Iris pigment epithelial cell (primary cell): ENCODE measurements at places on chromosomes 7 and 10.

DNA sequence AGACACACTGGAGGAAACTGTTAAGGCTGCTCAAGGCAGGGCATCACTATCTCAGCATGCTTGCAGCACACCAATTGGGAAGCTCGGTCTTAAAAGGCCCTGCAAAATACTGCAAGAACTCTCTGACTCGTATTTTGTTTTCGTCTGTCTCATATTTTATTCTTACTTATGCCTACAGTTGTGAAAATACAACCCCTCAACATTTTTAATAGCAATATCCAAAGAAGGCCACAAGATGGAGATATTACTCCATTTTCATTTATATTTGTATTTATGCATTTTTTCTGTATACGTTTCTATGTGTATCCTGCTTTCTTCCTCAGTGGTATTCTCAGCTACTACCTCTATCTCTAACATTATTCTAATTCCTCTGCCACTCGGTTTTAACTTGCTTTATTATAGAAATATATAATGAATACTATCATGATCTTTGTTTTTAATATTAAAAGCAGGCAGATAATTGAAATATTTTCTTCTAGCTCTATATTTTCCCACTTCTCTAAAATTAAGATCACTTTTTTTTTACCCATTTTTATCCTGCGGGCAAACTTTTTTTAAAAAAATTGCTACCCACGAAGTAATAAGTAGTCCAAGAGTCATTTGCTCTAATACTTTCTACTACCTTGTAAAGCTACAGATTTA, 10.0 kb downstream of the DNAJC1 start:
- peak; percentile 31 for DNase-seq

DNA sequence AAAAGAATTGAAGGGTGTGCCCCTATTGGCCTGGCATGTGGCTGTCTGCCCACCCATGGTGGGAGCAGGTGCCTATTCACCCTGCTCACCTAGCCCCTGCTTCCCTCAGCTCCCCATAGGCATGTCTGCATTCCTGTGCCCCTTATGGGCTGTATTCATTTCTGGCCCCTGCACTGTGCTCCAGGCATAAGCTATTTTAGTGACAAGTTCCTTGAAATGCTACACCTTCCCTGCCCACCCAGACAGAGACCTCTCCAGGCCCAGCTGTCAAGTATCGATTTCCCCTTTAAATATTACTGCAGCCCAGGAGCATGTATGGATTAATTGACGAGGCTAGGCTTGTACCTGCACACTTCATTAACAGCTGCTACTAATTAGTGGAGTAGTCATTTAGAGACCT, 235.4 kb downstream of the RPS24 start:
- no peak for DNase-seq

- DNase-seq: no peak
Measured at GRCh38 chr7:110003827-110004226, 1087.1 kb upstream of the LRRN3 start.

DNA sequence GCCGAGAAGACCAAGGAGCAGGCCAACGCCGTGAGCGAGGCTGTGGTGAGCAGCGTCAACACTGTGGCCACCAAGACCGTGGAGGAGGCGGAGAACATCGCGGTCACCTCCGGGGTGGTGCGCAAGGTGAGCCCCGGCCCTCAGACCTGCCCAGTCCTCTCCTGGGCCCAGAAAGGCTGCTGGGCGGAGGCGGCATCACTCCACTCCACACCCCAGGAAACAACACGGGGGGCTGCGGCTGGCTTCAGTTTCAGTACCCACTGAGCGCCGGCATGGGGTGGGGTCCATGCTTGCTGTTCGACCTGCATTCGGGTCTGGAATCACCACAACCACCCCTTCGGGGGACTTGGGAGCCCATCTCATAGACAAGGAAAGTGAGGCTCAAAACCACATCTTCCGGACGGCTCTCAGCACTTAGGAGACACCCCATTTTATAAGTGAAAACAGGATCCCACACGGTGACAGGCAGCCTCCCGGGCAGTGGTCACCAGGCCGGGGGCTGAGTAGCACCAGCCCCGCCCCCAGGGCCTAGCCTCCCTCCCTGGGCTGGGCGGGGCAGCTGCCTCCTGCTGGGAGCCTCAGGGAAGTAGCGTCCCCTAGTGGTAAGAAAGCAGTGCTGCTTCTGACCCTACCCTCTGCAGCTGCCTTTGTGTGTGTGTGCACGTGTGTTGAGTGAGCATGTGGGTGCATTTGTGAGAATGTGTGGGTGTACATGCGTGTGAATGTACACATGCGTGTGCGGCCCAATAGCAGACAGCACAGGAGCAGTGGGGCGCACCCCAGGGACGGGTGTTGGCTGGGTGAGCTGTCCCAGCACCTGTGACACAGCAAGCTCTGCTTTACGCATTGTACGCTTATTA, 1.8 kb downstream of the SNCG start:
- DNase-seq: peak; percentile 78

DNA sequence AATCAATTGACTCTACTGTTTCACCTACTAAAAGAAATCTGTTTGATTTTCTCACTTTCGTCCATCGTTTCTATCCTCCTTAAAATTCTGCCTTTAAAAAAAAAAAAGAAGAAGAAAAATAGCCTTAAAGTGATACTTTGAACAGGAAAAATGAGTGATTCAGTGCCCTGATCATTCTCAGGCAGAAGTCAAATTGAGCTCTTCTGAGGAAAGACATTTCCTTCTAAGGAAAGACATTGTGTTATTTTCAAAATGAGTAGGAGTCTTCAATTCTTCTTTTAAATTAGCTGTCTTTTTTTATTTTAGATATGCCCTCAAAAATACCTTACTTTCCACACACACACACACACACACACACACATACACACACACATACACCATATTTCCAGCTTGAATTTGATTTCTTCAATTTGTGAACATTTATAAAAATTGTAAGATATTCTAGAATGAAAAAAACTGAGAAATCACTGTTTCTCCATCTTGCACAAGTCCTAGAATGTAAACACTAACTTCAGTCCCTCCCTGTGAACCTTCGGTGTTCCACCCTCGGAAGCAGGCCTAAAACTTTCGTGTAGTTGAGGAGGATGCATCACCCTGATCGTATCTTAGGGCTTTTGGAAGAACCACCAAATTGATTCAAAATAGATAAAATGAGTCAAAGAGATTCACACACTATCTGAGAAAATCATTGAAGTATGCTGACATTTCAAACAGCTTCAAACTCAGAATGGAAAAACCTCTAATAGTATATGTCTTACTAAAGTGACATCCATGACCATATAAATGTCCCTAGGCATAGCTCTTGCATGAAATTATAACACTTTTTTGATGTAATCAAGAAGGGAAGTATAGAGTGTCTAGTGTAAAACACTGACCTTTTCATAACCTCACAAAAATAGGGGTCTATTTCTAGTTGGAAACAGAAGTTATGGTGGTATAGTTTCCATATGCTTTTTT, 270.8 kb downstream of the GATA3 start:
- no peak for DNase-seq

- no peak for DNase-seq
Measured at GRCh38 chr10:51821745-51822144, 122.3 kb upstream of the CSTF2T start.

GRCh38 chr10:119806334-119807130, 66.1 kb downstream of the MCMBP start:
- DNase-seq: no peak

- DNase-seq: peak; percentile 88
Measured at GRCh38 chr10:91340613-91341362, 69.4 kb upstream of the HECTD2 start.

DNA sequence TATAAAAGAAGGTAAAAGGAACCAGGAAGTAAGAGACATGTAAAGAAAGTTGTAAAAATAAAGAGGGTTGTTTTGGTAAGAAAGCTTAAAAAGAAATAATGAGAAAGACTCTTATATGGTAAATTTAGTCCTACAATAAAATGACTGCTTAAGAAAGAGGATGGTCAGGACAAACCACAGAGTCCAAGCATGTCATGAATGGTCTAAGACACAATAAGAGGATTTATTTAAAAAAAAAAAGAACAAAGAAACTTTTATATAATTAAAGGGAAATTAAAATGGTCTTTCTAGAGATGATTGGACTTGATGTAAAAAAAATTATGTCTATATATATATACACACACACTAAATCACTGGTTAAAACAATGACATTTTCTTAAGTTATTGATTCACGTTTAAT, 18.2 kb downstream of the ATAD1 start:
- no peak for DNase-seq

- no peak for DNase-seq
Measured at GRCh38 chr7:126052229-126052628, 1122.6 kb upstream of the POT1 start.

- no peak for DNase-seq
Measured at GRCh38 chr10:102208311-102209035, 17.6 kb upstream of the ELOVL3 start.

GRCh38 chr7:6180344-6180725, 92.1 kb downstream of the CYTH3 start:
- no peak for DNase-seq

- DNase-seq: no peak
Measured at GRCh38 chr10:46312953-46313352, 26.2 kb downstream of the ANTXRL start.

- no peak for DNase-seq
Measured at GRCh38 chr10:31652038-31652437, 276.6 kb downstream of the ARHGAP12 start.

- peak; percentile 86 for DNase-seq
Measured at GRCh38 chr10:101489355-101489754, 98.7 kb downstream of the POLL start.

DNA sequence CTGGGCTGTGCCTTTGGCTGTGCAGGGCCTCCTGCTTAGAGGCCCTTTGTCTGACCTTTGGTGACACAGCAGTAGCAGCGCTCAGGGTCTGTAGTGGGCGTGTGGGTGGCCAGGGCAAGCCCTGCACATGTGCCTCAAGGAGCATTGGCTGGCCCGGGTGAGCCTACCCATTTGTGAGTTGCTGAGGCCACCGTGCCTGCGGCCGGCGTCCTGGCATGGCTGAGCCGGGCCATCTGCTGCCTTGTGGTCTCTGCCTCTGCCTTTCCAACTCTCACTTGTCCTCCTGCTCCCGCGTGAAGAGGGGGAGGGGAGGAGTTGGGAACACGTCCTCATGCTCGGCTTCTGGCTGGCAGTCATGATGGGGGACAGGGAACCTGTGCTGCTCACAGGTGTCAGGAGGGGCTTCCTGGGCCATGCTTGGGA, 9.2 kb upstream of the ORAI2 start:
- no peak for DNase-seq

- peak; percentile 61 for DNase-seq
Measured at GRCh38 chr10:35420044-35420443, 83.7 kb downstream of the CCNY start.

DNA sequence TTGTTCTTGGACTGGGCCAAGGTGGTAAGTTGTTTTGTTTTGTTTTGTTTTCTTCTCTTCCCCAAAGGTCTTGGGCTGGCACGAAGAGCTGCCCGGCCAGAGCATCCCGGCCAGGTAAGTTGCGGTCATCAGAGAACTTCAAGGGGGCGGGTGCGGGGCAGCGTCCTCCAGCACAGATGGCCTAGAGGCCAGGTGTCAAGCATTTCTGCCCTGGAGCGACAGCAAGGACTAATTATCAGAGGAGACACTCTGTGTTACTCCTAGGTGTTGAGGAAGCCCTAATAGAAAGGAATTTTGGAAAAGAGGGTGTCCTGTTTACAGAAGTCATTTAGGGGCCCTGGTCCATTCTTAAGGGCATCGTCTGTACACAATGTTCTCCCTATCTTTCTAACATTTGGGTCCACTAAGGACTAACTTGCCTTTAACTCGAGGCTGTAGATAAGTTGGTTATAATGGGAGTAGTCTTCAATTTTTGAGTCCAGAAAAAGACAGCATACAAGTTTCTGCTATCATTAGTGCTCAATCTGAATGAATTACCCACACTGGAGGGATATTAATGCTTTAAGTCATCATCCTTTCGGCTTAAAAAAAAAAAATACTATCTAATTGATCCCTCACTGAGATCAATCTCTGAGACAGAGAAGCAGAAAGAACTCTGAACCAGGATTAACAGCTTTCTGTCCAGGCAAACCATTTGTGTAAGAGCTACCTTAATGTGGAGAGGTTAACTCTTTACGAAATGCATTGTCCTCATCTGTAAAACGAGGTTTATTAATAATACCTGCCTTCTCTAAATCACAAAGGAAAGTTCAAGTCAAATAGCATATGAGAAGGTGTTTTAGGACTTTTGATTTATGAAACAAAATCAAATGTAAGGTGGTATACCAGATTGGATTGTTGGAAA, 1.5 kb downstream of the ITGB8 start:
- no peak for DNase-seq
